Stimulated activated CD4-positive, alpha-beta T cell treated with anti-CD3 and anti-CD28 coated beads, Interleukin-15, amount 100 ng/mL, for 24 hours (primary cell): ENCODE measurements at places on chromosomes 13 and 19.
A peak's percentile ranks its signal among the peaks of the same experiment; 100 is the strongest.

GRCh38 chr19:13790354-13790753 is 4.9 kb upstream of the ZSWIM4 start:
- no peak for DNase-seq

DNA sequence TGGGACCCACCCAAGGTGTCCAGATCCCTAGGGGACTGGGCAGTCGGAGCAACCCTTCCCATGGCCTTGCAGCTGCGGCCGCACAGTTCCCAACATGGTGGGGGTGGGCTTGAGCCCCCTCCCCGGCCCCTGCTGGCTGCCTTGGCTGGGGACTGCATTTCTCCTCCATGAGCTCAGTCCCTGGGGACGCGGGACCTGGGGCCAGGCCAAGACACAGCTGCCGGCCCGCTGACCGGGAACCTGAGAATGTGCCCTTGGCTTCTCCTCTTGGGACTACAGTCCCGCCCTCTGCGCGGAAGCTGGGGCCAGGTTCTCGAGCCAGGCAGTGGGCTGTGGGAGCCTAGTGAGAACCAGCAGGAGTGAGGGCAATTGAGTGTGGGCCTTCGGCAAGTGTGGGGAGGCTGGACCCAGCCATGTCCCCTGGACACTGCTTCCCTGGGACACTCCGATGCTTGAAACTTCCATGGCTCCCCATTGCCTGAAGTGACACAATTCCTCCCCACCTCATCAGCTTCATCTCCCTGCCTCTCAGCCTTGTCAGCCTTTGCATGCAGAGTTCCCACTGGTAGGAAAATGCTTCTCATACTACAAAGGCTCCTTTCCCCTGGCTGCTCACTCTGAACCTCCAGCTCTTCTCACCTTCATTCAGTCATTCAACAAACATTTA is 13.1 kb upstream of the NOTCH3 start:
- no peak for DNase-seq

GRCh38 chr13:48478391-48478790 is 54.5 kb downstream of the RCBTB2 start:
- DNase-seq = no peak

DNA sequence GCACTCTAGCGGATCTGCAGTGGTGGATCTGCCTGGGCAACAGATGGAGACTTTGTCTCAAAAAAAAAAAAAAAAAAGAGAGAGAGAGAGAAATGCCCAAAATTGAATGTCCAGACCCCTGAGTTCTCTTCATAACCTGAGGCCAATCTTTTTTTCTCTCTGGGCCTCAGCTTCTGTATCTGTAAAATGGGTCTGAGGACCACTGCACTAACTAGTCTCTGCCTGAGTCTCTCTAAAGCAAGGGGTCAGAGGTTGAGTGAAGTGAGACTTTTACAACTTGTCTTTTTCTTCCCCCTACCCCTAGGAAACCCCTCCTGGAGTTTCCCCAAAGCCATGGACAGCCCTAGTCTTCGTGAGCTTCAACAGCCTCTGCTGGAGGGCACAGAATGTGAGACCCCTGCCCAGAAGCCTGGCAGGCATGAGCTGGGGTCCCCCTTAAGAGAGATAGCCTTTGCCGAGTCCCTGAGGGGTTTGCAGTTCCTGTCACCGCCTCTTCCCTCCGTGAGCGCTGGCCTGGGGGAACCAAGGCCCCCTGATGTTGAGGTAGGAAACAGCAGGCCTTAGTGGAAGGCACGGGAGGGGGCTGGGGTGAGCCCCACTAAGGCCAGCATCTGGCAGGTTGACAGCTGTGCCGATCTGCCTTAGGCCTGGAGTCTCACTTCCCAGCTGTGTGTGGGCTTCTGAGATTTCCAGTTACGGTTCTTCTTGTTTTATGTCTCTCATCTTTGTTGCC is 1.8 kb downstream of the TMEM91 start:
- DNase-seq = no peak

DNA sequence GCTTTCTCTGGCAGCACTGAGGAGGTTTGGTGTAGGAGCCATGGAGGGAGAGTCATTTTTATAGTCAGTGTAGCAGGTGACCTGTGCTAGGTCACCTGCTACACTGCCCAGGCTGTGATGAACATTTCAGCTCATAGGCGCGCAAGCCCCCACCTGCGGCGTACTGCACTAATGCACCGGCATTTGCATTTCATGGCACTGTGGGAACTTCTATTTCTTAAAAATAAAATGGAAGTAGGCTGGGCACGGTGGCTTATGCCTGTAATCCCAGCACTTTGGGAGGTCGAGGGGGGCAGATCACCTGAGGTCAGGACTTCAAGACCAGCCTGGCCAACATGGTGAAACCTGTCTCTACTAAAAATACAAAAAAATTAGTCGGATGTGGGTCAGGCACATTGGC is 101.0 kb downstream of the SLC7A1 start:
- DNase-seq = no peak

DNA sequence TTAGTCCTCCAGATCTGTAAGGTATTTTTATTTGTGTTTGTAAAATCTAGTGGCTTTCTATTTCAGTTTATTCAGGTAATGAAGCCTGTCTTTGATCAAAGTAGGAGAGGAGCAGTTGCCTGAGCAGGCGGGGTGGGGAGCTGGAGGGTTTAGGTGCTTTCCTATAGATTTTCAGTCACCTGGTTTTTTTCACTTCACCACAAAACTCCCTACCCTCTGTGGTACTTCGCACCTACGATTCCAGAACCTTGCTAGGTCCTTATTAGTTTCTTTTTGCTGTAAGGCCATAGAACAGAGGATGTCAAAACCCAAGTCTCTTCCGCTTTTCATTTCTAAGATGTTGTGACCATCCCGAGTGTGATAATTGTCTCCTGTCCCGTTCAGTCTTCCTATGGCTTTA is 26.6 kb downstream of the SLAIN1 start:
- no peak for DNase-seq

- no peak for DNase-seq
These were observed 32.4 kb downstream of the RASA3 start for GRCh38 chr13:114099918-114100445.

GRCh38 chr13:74709226-74709625 is 575.0 kb upstream of the KLF12 start:
- no peak for DNase-seq

GRCh38 chr13:111228262-111229144 is 91.9 kb upstream of the TEX29 start:
- DNase-seq = no peak

DNA sequence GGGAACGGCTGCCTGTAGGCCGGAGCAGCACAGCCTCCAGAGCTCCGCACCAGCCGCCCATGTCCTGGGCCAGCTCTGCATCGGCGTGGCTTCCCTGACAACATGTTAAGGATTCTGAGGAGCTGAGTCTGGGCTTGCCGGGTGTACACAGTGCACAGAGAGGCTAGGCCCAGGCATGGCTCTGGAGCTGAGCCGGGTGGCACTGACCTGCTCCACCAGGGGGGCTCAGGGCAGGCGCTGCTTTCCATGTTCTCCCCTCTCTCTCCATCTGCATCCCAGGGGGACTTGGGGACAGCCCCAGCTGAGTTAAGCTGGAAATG is 31.6 kb downstream of the AP1M1 start:
- DNase-seq = no peak

GRCh38 chr19:51525651-51526050 is 5.8 kb downstream of the SIGLEC6 start:
- DNase-seq = no peak

DNA sequence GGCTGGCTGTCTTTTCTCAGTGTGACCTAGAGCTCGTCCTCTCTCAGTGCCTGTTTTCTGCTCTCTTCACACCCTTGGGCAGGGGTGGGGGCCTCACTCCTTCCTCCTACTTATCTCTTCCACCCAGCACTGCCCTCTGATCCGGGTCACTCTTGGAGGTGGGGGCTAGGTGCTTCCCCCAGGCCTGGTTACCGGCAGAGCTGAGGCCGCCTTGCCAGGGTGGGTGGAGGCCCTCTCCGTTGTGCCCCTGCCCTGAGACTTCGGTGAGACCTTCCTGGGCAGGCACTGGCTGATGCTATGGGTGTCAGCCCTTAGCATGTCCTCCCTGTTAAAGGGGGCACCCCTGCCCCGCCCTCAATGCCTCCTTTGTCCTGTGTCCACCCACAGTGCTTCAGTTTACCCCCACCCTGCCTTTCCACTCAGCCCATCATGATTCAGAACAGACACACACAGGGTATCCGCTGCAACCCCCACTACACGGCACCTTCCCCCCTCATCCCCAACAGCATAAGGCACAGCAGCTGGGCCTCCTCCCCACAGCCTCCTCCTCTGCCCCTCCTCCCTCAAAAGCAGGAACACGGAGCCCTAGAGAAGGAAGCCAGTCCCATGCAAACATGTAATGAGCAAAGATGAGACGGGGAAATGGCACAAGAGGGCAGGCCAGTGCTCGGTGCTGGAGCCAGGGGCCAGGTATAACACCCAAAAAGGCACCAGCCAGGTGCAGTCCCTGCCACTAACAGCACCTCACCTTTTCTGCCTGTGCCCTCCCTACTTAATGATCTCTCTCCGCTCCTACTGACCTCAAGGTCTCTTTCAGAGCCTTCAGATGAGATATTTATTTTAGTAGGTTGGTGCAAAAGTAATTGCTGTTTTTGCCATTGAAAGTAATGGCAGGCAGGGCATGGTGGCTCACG is 9.8 kb downstream of the ZGLP1 start:
- no peak for DNase-seq

GRCh38 chr19:17447704-17448130 is 751 bp downstream of the TMEM221 start:
- no peak for DNase-seq

- no peak for DNase-seq
These were observed 1142.4 kb downstream of the SLITRK1 start for GRCh38 chr13:82739881-82740280.

DNA sequence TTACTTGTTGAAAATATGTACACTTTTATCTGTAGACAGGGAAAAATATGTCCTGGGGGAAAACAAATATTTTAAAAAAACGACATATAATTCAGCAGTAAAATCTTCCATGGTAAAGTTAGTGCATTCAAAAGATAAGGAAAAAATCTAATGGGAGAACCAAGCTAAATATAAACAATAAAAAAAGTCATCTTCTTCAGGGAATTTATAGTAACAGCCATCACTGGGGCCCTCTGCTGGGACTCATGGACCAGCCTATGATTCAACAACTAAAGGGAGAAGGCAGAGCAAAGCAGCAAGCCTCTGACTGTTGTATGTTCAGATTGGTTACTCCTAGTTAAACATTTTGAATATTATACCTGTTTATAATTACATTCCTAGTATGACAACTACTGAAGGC is 93.0 kb downstream of the ITGBL1 start:
- no peak for DNase-seq

DNA sequence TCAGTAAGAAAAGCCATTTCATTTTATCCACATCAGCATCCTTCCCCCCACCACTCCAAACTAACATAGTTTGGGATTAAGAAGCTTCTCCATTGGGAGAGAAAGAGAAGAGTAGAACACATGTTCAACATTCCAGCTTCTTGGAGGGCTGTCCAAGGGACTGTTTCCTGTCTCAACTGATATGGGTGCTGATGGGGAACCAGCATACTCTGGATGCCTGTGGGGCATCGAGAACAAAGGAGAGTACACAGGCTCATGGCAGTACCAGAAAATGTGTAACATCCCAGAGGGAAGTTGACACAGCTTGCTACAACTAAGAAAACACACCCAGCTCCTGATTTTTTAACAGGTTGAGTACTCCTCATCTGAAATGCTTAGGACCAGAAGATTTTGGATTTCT is 24.7 kb downstream of the SUCLA2 start:
- no peak for DNase-seq

DNA sequence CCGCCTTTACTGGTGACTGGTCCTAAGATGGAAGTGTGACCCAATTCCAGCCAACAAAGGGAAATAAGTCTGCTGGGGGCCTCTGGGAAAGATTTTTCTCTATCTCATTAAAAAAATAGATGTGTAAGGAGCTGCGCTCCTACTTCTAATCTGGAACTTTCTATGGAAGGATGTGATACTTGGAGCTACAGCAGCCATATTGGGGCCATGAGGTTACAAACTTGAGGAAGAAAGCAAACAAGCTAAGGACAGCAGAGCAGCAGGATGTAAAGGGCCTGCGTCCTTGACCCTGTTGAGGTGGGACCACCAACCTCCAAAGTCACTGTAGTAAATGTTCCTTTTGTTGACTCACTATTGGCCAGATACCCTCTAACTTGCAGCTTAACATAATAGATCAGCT is 7.5 kb downstream of the GPR42 start:
- no peak for DNase-seq

DNA sequence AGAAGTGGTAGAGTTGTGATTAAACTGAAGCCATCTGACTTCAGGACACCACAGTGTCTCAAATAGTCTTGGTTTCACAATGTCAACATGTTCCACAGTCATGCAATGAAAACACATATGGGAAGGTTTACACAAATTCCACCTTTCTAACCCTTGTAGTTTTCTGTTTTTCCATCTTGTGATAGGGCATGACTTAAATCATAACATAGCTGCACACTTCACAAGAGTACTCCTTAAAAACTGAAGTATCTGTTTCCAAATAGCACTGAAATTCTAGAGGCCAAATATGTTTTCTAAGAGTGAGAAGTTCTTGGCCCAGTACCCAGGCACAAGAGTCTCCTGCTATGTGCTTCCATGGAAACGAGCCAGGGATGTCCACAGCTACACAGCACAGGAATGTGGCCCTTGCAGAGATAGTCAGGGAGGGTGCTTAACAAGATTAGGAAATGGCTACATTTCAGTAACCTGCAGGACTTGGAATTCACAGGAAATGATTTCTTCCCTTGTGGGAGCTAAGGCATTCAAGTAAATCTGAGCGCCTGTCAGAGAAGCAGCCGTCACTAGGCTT is 269.1 kb downstream of the NDFIP2 start:
- DNase-seq = no peak

- no peak for DNase-seq
These were observed 292.7 kb downstream of the SUCLA2 start for GRCh38 chr13:47708386-47708785.

GRCh38 chr13:83895994-83896580 is 13.8 kb upstream of the SLITRK1 start:
- DNase-seq = no peak

- peak; percentile 40 for DNase-seq
These were observed 726 bp upstream of the UFM1 start for GRCh38 chr13:38348861-38349389.

GRCh38 chr13:111110054-111110453 is 5.1 kb upstream of the ARHGEF7 start:
- DNase-seq = no peak
